ENCODE measurements at places on chromosomes 7 and 10.

DNA sequence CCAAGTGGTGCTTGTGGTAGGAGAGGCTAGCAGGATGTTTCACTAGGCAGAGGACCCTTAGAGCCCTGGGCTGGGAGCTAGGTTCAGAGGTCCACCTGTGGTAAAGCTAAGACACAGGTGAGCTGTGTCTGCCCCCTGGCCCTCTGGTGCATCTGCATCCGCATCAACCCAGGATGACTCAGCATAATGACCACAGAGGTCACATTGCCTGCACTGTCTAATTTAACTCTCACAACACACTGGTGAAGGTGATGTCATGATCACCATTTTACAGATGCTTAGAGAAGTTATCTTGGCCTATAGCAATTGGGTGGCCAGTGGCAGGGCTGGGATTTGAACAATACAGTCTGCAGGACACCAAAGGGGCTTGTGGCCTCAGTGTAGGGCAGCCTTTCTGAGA is 33.1 kb downstream of the HABP2 start:
- no peak for DNase-seq

DNA sequence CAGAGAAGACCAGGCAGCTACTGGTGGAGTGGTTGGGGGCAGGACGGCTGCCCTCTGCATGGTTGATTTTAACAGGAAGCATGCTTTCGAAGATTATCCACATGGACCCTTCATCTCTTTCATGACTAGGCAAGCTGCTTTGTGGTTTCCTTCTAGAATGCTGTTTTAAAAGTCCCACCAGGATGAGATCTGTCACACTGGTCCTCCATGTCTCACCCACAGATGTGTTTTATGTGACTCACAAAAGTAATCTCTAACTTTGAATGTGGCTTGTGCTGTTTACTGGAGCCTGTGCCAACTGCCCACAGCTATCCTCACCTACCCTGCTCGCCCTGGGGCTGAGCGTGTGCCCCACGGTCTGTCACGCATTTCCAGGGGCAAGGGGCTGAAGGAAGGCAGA is 188.8 kb downstream of the GFRA1 start:
- DNase-seq, result no peak

GRCh38 chr10:78952686-78953085 is 116.1 kb upstream of the ZMIZ1 start:
- DNase-seq, result no peak

- DNase-seq, result no peak
These were observed 56.6 kb upstream of the STEAP4 start for GRCh38 chr7:88363249-88363648.

DNA sequence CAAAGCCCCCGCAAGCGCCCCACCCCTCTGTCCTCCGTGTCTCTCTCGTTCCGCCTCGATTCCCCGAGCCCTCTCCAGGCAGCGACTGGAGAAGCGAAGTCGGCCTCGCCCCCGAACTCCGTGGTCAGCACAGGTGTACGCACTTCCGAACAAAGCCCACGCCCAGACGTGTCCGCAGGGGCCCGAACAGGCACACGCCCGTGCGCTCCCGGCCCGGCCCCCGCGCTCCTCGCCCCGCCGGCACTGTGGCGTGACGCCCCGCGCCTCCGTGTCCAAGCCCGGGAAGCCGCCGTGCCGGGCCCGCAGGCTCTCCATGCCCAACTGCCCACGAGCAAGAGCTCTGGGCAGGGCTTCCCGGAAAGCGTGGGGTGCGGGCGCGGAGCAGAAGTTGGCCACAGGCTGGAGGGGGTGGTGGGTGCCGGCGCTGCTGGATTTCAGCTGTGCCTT is 662 bp downstream of the NRCAM start:
- DNase-seq, result peak; percentile 41

DNA sequence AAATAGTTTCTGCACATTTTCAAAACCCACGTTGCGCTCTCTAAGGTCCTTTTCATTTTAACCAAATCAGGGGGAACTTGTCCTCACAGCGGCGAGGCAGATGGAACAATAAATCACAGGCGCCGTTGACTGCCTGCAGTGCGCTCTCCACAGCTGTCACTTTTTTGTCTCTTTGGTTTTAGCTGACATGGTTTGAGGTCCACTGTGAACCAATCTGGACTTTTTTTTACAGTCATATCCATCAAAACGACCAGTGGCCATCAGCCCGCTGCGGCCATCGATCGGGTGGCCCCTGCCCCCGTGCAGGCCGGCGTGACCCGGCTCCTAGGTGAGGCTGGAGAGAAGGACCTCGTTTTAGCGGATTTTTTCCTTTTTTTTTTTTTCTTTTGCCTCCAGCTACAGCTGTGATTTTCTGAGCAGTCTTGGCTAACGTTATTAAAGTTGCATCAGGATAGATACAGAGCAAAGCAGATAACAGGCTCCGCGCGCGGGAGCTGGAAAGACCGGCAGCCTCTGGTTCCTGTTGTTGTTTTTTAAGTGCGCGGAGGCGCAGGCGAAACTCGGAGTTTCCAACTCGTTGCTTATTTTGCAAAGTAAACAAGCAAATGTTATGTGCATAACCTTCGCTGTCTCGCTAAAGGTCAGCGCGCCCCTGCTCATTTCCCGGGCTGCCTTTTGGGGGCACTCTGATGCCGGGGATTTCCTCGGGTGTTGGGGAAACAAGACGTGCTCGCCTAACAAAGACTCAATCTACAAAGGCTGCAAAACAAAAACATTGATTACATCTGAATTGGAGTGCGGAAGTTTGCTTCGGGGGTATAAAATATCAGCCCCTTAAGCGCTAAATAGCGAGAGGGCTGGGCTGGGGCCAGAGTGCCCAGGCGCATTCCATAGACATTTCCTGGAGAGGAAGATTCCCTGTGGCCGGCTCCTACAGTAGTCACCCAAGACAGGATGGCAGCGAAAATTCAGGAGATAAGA is 414.8 kb upstream of the MKI67 start:
- peak; percentile 5 for DNase-seq

DNA sequence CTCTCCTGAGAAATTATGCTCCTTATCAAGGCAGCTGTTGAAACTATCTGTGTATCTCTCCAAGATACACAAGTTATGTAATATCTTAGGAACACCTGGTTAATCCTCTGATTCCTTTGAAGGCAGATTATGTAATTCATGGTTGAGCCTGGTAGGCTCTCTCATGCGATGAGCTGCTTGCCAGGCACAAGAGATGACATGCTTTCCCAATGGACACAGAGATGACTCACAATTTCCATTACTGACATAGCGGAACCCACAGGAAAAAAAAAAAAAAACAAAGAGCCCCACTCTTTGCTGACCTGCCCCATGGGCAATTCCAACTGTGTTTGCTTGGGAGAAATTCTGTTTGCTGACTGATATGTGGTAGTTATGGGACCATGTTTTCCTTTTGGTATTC is 736.4 kb upstream of the PHF14 start:
- DNase-seq, result no peak

DNA sequence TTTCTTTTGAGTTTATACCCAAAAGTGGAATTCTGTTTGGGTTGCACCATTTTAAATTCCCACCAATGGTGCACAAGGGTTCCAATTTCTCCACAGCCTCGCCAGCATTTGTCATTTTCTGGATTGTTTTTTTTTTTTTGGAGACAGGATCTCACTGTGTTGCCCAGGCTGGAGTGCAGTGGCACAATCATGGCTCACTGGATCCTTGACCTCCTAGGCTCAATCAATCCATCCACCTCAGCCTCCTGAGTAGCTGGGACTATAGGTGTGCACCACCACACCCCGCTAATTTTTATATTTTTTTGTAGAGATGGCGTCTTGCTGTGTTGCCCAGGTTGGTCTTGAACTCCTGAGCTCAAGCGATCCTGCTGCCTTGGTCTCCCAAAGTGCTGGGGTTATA is 46.6 kb downstream of the CUX1 start:
- DNase-seq, result no peak

GRCh38 chr10:59750155-59750945 is 2.9 kb downstream of the MRLN start:
- peak; percentile 44 for DNase-seq

GRCh38 chr10:76946270-76946669 is 691.3 kb downstream of the KCNMA1 start:
- DNase-seq, result no peak

- DNase-seq, result no peak
These were observed 132.1 kb downstream of the CCSER2 start for GRCh38 chr10:84460520-84460919.

DNA sequence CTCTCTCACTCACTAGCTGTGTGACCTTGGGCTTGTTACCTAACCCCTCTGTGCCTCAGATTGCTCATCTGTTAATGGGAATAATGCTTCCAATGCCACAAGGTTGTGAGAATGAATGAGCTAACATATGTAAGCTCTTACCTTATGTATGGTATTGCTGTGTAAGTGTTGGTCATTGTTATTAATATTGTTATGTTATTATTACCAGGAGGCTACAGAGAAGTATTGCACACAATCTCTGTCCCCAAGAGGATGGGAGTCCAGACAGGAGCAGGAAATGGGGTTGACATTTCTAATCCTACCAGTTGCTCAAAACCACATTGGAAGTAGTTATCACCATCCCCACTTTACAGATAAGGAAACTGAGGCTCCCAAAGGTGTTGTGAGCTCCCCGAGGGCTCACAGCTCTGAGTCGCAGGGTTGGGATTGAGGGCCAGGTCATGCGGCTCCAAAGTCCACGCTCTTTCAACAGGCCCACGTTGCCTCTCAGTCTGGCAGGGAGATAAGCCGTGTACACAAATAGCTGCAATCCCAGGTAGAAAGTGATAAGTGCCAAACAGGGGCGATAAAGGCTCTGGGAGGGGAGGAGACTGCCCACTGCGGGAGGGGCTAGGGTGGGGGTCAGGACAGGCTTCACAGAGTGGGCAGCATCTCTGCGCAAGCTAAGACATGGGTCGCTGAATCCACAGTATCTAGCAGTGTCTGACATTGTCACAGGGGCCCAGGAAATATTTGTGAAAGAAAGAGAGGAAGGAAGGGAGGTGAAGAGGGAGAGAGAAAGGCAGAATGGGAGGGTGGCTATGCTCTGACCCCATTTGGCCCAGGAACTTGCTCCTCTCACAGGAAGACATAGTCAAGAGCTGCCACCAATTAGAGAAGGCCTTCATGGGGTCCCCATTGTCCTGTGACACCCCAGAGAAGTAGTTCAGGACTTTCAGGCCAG is 9.6 kb upstream of the ZMIZ1 start:
- DNase-seq, result no peak

- no peak for DNase-seq
These were observed 55.3 kb downstream of the KIF5B start for GRCh38 chr10:32000937-32001336.

DNA sequence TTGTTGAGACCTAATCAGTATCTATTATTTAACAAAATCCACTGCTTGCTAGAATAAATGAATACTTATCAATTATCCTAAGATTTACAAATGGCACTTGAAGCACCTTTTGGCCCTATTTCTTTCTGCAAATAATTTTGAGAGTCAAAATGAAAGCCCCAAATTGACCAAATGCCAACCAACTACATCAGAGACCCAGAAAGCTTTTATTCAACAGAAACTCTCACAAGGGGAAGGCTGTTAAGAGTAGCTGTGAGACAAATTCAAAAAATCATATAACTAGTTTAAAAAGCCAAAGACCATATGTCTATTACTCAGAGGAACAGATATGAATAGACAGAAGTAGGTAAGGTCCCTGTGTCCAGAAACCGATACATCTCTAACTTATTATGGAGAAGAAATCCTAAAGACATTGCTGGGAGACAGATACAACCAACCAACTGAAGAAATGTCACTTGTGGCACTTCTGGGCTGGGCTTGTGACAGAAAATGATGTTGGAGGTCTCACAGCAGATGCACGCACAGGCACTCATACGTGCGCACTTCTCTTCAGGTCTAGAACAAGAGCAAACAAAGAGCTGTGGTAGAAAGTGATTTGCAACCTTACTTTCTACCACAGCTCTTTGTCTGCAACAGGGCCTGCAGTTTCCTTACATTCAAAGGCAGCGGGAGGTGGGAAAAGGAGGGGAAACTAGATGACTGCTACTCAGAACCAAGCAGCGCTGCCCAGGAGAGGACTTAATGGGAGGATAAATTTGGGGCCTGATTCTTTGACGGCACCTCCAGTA is 58.6 kb upstream of the KCNIP2 start:
- DNase-seq, result no peak

DNA sequence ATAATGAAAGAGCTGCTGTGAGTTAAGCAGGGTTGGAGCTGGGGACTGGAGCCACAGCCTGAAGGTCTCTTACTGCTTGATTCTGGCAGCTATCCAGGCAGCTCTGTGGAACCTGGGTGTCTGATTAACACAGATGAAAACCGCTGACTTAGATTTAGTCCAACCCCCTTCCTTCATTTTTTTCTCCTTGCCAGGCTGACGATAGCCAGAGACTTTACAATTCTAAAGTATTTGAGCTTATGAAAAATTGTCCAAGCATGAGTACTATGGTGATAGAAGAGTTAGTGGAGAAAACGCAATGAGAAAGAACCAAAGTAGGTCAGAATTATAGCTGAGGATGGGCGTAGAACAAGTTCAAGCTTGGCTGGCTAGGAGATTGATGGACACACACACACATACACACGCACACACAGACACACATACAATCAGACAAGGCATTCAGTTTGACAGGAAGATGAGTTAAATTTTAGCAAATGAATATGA is 13.5 kb upstream of the GPR85 start:
- no peak for DNase-seq

GRCh38 chr10:121525251-121526134 is 72.8 kb downstream of the FGFR2 start:
- DNase-seq, result no peak

DNA sequence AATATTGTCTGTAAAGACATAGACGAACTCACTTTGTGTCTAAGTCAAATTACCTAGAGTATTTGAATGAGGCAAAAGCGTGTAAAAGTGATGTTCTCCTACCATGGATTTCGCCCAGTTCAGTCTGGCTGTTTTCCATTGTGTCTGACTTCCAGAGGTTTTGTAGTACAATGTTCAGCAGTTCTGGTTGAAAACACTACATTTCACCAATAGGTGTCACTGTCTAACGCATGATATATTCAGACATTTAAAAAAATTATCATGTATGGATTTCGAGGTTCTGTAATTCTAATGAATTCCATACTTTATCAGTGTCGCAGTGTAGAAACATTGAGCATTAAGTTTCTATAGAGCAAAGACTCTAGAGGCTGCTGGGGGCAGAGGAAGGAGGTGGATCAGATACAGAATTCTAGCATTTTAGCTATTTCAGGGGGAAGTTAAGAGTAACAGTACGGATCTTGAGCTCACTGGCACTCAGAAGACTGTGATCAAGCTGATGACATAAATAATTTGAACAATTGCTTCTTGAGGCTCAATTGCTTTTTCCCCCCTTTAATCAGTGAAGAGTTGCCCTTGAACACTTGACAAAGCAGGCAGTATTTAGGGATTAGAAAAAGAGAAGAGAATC is 196.9 kb upstream of the RHOBTB1 start:
- peak; percentile 24 for DNase-seq

DNA sequence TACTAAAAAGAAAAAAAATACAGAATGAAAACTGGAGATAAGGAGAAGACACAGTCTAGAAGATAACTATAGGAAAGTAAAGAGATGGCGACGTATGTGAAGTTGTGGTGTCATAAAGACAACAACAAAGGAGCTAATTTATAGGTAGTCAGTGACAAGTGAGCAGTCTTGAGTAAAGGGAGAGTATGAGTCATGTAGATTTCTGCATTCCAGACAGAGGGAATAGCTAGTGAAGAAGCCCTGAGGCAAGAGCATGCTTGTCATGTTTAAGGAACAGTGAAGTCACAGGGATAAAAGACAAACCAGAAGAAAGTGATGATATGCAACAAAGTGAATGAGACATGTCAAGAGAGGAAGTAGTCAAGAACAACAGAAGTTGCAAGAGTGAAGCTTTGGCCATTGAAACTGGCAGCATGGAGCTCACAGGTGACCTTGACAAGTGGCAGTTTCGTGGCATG is 2.3 kb upstream of the MIOS start:
- no peak for DNase-seq

- no peak for DNase-seq
These were observed 245.5 kb downstream of the SKAP2 start for GRCh38 chr7:26618898-26619297.

All from cerebellum (tissue), 4 donors.